ENCODE measurements at places on chromosomes 3 and 15.

- DNase-seq: no peak
Observed at GRCh38 chr3:46599590-46599989, 12.7 kb upstream of the FAM240A start.

DNA sequence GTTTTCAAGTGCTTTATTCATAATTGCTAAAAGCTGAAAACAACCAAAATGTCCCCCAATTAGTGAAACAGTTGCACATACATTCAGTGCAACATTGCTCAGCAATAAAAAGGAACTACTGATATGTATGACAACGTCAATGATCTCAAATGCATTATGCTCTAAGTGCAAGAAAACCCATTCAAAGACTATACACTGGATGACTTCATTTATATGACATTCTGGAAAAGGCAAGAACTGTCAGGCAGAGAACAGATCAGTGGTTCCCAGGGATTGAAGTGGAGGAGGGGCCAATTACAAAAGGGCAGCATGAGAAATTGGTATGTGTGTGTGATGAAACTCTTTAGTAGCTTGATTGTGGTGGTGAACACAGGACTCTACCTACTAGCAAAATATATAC lies 585.6 kb downstream of the TBL1XR1 start:
- no peak for DNase-seq

DNA sequence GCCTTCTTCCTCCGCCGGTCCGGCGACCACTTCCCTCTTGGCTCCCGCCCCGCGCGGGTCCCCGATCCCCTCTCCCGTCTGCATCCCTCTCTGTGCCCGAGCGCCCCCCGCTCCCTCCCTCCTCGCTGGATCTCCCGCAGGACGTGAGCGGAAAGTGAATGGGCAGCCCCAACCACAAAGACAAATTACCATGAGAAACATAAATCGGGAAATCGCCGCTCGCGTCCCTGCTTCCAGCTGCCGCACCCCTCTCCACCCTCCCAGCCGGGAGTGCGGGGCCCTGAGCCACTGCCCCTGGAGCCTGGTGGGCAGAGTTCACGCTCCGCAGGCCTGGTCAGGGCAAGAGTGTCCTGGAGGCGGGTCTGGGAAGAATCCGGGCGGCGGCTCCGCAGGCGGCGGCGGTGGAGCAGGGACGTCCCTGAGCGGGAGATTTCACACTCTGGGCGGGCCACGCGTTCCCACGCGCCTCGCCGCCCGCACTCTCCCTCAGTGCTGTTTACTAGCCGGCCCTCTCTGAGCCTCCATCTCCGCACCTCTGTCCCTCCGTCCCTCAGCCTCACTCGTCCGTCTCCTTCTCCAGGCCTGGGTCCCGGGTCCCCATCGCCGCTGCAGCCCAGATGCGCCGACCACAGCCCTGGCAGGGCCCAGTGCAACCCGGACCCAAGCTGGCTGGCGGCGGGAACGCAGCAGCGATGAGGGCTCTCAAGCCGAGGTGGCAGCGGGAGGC lies 835 bp downstream of the SEMA5B start:
- DNase-seq: peak; percentile 22

- no peak for DNase-seq
Observed at GRCh38 chr3:42134867-42135464, 43.8 kb downstream of the TRAK1 start.

- DNase-seq: no peak
Observed at GRCh38 chr3:195403244-195403643, 39.6 kb downstream of the ACAP2 start.

GRCh38 chr15:36779744-36780408 lies 200.4 kb downstream of the CDIN1 start:
- no peak for DNase-seq

DNA sequence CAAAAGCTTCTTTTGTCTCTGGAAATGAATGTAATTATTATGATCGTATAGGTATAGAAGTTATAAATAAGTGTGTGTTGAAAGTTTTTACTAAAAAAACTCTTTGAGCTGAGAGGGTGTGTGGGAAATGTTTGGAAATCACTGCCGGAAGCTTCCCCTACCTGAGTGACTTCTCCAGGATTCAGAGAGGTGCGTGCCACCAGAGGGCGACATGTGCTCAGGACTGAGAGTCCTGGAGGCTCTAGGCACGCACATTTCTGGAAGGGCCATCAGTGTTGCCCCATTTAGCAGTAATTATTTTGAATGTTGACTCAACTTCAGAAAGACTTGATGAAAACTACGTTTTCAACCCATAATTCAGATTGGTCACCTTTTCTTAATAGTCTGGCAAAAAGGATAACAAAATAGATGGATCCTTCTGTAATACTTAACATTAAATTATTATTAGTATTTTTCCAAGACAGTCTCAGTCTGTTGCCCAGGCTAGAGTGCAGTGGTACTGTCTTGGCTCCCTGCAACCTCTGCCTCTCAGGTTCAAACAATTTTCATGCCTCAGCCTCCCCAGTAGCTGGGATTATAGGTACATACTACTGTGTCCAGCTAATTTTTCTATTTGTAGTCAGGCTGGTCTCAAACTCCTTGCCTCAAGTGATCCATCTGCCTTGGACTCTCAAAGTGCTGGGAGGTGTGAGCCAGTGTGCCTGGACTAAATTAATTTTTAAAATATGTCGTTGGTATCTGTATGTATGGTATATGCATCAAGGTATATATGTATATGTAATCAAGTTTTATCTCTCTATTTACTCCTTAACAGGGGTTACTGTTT lies 34.5 kb downstream of the GPR171 start:
- peak; percentile 69 for DNase-seq

GRCh38 chr15:71707230-71708050 lies 102.9 kb upstream of the NR2E3 start:
- no peak for DNase-seq

DNA sequence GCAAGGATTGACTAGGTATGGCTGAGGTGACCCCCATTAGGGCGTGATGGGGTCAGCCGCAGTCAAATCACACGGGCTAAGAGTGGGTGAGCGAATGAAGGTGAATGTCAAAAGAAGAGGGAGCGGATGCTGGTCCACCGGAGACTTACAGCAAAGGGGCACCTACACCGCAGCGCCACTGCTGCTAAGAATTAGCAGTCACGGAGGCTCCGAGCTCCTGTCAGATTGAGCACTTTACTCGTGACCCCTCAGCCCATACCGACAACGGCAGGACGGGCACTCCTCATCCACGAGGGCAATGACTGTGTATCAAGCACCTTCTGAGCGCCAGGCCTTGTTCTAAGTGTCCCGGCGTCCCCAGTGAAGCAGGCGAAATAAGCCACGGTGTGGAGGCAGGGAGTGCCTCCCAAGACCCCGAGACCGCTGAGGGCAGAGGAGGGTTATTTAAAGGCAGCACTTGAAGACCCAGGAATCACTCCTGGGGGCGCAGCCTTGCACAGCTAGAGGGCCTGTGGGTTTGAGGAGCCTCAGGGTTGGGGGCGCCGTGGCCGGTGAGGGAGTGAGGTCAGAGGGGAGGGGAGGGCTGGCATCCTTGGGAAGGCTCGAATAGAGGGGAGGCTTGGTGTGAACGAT lies 61.6 kb upstream of the GATA2 start:
- DNase-seq: no peak

GRCh38 chr3:126960604-126960995 lies 22.3 kb upstream of the PLXNA1 start:
- no peak for DNase-seq

GRCh38 chr3:144687862-144688261 lies 716.2 kb downstream of the DIPK2A start:
- DNase-seq: no peak

DNA sequence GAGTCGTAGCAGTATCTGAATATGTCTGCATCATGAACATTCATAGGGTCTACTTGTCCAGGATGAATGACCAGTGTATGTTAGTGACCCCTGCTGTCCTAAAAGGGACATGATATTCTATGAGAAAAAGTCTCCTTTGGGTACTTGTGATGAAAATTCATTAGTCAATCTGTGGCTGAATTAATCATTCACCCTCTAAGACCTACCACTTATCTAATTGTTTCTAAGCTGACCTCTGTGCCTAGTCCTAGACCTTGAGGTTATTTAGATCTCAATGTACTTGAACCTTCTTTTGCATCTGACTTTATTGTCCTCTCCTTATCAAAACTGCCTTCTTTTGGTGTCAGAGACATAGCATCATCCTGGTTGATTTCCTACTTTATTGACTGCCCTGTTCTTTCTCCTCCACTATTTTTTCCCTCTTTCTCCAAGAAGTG lies 799.3 kb downstream of the DIPK2A start:
- DNase-seq: peak; percentile 60

- no peak for DNase-seq
Observed at GRCh38 chr3:140011086-140011485, 76.1 kb downstream of the CLSTN2 start.

DNA sequence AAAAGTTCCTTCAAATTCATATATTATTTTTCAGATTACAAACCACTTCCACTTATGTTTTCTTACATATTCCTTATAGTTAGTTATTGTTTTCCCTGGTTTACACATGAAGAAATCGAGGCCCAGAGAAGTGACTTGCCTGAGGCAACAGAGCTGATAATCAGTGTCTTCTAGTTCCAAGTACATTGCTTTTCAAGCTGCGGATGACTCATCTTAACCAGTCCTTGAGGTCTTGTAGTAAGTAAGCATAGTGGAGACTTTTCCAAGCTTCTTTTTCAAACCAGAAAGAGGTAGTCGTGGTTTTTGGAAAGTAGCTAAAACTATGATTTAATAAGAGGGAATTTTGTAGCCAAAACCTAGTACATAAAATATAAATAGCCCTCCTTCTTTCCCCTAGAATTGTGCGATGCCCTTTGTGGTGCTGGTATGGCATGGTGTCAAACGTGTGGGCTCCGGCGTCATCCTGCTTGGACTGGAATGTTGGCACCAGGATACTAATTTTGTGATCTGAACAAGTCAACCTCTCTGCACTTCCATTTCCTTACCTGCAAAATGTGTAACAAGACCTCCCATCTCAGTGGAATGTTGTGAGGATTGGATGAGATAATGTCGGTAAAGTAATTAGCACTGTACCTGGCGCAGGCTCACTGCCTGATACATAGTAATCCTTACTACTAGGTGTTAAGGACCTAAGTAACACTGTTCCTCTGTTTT lies 19.0 kb upstream of the DLG1 start:
- DNase-seq: peak; percentile 73

DNA sequence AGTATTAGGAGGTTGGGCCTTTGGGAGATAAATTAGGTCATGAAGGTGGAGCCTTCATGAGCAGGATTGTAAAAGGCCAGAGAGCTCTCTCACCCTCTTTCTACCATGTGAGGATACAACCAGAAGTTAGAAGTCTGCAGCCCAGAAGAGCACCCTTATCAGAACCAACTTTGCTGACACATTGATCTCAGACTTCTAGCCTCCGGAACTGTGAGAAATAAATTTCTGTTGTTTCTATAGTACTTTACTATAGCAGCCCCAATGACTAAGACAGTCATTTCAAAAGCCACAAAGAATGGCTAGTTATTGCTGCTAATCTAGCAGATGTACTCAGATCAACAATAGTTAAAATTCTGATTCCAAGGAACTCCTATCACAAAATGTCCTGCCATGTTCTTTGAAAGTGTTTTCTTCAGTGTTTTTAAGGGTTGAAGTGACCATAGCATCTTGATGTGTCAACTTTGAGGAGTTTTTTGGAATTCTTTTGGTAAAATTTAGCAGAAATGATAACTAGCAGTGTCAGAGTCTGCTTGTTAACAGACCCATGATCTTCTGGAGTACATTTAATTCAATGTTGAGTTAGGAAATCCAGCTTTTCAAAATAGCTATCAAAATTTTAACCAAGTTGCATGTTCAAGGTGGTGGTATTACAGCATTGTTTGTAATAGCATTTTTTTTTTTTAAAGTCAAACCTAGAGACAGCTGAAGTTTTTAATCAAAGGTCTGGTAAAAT lies 10.3 kb downstream of the DZIP3 start:
- DNase-seq: no peak

DNA sequence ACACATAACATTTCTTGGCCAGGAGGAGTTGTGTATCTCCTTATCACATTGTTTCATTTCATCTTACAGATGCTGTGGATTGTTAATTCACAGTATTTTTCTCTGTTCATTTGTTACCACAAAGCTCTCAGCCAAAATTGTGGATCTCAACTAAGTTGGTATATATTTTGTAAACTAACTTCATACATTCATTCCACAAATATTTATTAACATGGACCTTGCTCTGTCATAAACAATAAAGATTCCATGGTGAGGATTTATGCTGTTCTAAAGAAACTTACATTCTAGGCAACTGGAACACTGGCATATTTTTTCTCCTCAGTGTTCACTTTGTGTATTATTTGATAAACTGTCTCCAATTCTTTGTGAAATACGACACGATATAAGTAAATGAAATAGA lies 268.8 kb downstream of the CNTN3 start:
- DNase-seq: no peak

- DNase-seq: no peak
Observed at GRCh38 chr15:87614704-87615103, 641.8 kb downstream of the NTRK3 start.

GRCh38 chr3:66320390-66320789 lies 99.6 kb downstream of the SLC25A26 start:
- no peak for DNase-seq

GRCh38 chr15:48391950-48392349 lies 60.7 kb downstream of the DUT start:
- no peak for DNase-seq

- no peak for DNase-seq
Observed at GRCh38 chr3:47056705-47057104, 77.2 kb downstream of the NBEAL2 start.

DNA sequence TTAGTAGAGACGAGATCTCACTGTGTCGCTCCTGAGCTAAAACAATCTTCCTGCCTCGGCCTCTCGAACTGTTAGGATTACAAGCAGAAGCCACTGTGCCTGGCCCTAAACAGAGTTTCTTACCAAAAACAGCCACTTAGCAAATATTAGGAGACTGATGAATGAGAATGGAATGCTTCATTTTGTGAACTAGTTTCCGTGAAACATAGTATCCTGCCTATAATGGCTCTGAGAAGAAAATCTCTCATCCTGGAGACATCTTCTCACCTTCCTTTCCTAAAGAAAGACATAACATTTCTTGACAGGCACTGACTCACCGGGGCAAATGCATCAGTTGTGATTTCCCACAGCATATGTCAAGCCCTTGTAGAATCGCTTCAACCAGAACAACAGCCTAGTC lies 44.9 kb downstream of the GJD2 start:
- DNase-seq: no peak

DNA sequence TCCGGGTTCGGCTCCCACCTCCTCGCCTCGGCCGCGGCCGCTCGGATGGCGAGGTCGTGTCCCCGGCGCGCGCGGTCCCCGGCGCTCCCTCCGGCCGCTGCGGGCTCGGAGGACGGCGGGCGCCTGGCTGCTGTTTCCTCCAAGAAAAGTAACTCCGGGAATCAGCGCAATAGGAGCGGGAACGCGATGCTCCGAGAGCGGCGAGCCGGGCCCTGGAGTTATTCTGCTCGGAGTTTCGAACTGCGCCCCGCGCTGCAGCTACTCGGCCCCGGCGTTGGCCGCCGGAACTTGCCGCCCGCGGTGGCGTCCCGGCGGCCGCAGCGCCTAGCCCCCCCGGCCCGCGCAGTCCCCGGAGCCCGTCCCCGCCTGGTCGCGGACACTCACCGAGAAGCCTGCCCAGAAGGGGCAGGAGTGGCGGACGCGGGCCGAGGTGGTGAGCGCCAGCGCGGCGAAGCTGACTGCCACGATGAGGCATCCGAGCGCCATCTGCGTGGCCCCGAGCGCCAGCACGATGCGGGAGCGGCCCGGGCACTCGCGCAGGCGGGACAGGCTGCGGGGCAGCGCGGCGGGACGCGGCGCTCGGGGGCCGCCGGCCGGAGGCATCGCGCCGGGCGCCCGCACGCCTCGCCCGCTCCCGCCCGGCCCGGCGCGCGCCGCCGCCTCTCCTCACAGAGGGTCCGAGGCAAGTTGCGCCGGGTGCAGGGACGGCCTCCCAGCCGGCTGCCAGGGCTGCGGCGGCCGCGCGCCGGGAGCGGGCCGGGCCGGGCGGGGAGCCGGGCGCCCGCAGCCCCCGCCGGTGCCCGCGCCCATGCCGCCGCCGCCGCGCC lies 251.9 kb downstream of the TJP1 start:
- peak; percentile 19 for DNase-seq
